ENCODE measurements at places on chromosomes 6 and 20. TPM values are rescaled to one million over a fixed set of nuclear protein-coding genes. Genes with fewer than 3 reads are reported as not detected.

DNA sequence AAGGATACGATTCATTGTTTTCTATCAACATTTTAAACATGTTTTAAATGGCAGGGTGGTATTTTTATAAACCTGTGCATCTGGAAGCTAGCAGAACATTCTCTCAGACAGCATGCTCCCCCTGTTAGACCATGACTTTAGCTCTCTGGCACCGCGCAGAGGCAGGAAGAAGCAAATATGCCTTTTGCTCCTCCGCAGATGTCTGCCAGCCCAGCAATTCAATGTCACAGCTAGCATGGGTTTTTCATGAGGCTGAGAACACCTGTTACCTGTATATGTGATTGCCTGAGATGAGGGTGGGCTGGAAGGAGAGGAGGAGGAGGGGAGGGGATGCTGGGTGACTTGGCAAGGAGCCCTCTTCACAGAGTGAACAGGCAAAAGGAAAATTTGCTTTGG is 6.7 kb downstream of the MTCH1 start:
- DNase-seq = peak; percentile 54

DNA sequence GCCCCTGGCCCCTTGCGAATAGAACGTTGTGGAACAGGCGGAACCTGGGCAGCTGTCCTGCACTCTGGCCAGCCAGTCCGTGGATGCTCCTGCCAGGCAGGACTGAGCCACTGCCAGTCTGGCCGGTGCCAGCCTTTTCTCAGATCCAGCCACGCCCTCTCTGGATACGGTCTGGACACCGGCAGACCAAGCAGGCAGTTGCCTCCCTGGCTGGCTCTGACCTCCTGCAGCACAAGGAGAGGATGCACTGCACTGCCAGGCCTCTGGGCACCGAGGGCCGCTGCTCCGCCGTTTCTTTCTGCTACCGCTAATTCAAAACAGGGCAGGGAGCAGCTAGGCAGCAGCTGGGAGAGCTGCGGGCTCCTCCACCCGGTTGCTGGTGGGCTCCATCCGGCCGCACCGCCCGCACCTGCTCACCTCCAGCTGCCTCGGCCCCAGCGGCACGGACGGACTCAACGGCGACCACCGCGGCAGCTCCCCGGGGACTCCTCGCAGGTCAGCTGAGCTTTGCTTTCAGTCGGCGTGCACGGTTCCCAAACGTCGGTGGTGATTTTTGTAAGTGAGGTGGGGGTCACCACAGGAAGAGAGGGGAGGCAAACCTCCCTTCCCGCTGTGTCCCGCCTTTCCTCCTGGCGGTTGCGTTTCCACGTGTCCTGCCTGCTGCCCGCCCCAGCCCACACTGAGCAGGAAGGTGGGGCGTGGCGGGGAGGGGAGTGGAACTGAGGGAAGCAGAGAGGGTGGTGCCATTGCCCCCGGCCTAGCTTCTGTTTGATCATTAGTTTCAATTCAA is 30.3 kb upstream of the AFDN start:
- DNase-seq = peak; percentile 81

GRCh38 chr6:6405031-6405430 is 84.6 kb upstream of the F13A1 start:
- DNase-seq = no peak

DNA sequence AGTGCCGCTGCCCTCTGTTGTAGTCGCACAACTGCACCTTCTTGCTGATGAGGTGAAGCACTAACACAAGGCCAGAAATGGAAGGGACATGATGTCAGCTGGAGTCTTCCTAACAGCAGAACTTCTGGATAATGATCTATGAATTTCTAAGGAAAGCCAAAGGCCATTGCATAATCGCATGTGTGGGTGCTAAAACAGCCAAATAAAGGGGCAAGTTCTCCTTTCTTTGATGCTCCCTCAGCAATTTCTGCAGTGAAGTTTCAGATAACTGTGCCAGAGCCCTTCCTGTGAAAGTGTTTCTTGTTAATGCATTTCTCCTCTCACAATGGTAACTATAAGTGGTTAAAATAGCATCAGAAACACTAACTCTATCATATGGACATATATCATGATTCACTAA is 8.0 kb upstream of the F13A1 start:
- no peak for DNase-seq

DNA sequence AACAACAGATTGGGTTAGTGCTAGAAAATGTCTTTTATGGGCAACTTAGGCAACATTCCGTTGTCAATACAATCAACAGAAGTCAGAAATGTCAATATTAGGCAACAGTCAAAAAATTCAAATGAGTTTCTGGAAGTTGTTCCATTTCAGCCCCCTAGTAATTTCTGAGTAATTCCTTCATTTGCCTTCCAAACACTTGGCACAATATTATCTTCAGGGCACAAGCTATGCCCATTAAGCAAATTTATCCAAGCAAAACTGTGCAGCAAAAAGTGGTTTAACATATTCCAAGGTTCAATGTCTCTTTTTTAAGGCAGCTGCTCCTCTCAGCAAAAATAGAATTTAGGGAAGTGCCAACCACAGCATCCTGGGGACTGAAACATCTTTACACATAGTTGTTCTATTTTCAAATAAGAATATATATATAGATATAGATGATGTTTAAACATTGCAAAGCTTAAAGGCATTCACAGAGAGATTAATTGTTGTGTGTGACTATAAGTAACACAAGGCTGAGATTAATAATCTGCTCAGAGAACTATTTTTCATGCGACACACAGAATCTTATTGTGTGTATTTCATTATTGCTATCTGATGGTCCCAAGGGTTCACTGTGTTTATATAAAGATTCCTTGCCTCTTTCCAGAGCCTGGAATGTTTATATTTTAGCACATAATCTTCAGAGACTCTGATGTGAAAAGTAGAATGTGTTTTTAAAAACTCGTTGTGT is 75.2 kb upstream of the ADTRP start:
- no peak for DNase-seq

DNA sequence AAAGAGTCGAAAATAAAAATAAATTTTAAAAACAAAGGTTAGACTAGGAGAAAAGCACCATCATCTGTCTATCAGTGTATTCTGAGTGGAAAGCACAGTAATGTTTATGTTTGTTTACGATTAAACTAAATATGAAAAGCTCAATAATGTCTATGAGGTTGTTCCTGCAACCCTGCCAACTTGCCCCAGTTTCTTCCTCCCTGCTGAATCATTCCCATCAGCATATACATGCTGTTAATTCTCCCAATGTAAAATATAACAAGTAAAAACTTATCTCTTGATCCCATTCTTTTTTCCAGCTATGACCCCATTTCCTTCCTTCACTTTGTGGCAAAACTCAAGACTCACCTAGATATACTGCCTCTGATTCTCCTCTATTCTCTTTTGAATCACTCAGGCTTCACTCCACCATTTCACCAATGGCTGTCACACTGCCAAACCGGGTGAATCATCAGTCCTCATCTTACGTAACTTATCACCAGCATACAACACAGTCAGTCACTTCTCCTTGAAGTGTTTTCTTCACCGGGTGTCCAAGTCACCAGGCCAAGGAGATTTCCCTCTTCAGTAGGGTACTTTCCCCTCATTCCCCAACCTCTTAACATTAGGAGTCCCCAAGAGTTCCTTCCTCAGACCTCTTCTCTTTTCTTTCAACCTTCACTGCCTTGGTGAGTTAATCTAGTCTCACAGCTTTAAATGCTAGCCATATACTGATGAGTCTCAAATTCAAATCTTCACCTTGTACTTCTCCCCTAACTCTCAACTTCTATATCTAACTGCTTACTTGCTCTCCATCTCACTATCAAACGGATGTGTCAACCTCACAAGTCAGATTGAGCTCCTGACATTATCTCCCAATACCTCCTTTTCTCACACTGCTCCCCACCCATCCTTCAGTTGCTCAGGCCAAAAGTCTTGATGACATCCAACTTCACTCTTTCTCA is 6.2 kb downstream of the TMEM242 start:
- DNase-seq = peak; percentile 88

GRCh38 chr6:73400656-73401055 is 6.0 kb downstream of the DDX43 start:
- DNase-seq = no peak

DNA sequence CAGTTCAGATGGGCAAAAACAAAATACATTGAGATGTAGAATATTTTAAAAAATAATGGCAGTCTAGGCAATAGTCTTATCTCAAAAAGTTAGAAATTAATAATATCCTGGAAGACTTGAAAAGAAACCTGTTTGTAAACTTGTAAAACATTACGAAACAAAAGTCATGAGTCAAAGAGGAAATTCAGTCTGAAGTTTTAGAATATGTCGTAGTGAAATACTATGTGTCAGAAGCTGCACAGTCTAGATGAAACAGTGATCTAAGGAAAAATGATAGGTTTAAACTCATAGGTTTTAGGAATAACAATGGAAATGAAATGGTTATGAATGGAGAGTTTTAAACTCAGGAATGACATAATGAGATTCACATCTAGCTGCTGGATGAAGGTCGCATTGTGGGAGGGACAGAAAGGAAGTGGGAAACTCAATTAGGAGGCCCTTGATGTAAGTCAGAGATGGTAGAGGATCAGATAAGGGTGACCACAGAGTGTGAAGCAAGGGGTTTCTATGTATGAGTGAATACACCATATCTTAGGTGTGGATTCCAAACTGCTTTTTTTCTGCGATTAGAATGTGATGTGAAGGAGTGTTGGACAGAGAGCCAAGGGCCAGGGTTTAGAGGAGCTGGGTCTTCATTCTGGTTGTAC is 2.8 kb downstream of the SNRPB2 start:
- no peak for DNase-seq

GRCh38 chr6:7200598-7201443 is 93.1 kb downstream of the RREB1 start:
- peak; percentile 62 for DNase-seq

- DNase-seq = peak; percentile 57
Observed at GRCh38 chr6:12233693-12234571, 56.2 kb upstream of the EDN1 start.

- DNase-seq = no peak
Observed at GRCh38 chr6:148720406-148720805, 26.4 kb upstream of the UST start.

DNA sequence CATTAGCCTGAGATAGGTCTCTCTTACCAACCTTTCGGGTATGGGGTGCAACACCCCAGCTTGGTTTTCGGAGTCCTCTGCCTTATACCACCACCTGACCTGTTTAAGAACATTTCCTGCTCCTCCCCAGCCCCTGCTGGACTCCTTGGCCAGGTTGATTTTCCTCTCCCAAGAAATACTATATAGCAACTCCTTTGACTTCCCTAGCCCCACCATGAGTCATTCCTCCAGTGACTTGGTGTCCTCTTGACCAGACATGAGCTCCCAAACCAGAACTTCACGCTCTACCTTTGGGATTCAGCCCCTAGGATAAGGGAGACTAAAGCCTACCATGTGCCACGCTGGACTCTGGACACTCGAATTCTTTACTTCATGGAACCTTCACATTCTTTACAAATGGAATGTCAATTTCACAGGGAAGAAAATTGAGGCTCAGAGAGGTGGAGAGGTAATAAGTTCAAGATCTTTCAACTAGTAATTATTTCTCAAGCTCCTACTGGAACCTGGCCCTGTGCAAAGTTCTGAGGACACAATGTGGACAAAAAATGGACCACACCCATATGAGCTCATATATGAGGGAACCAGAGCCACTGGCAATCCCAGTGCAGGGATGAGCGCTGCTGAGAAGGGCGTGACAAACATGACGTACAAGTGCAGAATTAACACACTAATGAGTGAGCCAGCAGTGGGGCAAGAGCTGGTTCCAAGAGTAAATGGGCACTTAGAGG is 48.2 kb downstream of the SIRPA start:
- peak; percentile 34 for DNase-seq

DNA sequence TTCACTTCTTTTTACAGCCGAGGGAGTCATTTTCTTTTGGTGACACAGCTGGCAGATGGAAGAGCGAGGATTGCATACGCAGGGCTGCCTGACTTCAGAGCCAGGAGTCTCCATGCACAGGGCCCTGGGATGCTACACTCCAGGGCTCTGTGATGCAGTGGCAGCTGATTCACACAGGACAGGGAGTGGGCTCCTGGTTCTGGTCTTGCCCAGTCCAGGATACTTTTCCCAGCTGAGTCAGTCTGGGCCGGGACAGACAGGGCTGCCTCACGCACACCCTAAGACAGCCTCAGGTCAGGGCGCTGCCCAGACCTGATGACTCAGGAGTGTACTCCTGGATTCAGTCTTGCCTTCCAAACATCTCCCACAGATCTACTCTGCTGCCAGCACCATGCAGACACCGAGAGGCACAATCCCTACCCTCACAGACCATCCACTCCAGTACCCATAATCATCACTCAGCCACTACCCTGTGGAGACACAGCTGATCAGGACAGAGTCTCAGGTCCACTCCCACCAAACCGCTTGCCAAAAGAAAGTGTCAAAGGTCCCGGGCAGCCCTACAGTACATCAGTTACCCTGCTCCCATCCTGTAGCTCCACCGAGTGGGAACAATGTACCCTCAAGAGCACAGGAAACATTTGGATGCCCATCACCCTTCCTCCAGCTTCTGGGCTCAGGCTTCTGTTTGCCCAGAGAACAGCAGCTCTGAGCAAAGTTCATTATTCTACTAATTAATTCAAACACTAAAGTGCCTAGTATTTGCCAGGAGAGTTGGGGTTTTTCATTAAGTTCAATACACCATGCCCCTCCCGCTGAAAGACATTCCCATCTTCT is 11.5 kb downstream of the SDC4 start:
- peak; percentile 65 for DNase-seq

DNA sequence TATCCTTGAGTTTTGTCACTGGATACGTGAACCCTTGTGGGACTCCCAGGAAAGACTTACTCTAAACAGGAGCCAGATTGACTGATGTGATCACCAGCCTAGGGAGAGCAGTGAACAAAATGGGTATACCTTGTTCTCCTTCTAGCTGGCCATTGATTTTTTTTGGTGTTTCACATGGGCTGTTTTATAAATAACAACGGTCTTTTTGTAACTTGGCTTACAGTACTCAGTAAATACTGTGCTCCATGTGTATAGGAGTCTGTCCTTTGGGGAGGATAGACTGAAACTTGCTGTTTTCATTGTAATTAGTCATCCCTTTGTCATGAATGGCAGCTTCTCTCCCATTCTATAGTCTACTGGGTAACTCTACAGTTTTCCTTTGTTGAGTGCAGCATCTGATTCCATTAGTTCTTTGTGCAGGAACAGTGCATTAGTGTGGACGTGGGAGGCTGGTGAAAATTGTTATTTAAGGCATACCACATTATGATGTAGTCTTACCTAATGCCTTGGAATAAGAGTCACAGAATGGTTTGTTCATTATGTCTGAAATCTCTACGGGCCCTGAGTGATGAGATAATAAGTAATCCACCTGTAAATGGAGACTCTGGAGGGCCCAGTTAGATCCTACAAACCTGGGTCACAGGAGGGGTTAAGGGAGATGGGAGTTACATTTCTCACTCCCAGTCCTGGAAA is 89.5 kb downstream of the TIAM2 start:
- DNase-seq = no peak

GRCh38 chr6:159499034-159499433 is 194.0 kb downstream of the SOD2 start:
- DNase-seq = no peak

The SLC44A4 gene
- total RNA-seq = 457 TPM

The LY6G5B gene
- 8.1 TPM for total RNA-seq

The RBM12 gene
- 68.5 TPM for total RNA-seq

The BPIFB4 gene
- not detected for total RNA-seq

The RAB44 gene
- 0.75 TPM for total RNA-seq

The GPX5 gene
- not detected for total RNA-seq
